ENCODE measurements at places on chromosomes 11 and 22. TPM values are rescaled to one million over a fixed set of nuclear protein-coding genes. Genes with fewer than 3 reads are reported as not detected.
A peak's percentile ranks its signal among the peaks of the same experiment; 100 is the strongest.

The CADM1 gene
- 49.8 TPM for total RNA-seq

The MS4A15 gene
- total RNA-seq: not detected

The DTX4 gene
- 32.4 TPM for total RNA-seq

The COMMD9 gene
- 58.0 TPM for total RNA-seq

The SPATA19 gene
- not detected for total RNA-seq

The ALKBH8 gene
- 6.1 TPM for total RNA-seq

The LDLRAD3 gene
- 19.4 TPM for total RNA-seq

The IFITM10 gene
- total RNA-seq: 7.7 TPM

The ZNF74 gene
- 10.5 TPM for total RNA-seq

The OR51B2 gene
- total RNA-seq: 0.63 TPM

The POU2F3 gene
- total RNA-seq: 0.22 TPM

The GTSE1 gene
- total RNA-seq: 0.30 TPM

- no peaks in the 10 kb centered on the region for H3K27me3 ChIP-seq
- no peak overlapping the region for H3K4me3 ChIP-seq
- H3K27ac ChIP-seq: no peak overlapping the region
- DNase-seq: no peak
- H3K4me1 ChIP-seq: no peaks in the 10 kb centered on the region
Measured at GRCh38 chr22:28025866-28026575, 107.0 kb upstream of the PITPNB start.

DNA sequence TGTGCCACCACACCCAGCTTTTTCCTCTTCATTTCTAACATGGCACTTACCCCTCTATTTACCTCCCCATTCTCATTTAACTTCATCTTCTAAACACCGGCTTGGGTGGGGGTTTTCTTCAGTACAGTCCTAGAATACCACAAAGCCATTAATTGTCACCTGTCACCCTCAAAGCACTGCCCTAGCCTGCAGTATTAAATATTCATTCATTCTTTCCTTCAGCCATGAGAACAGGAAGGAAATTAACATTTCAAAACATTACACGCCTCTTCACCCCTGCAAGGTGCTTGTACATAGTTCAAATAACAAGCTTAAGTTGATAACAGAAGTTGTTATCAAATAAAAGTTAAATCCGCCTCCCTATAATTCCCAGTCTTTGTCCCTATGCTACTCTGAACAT lies 10.7 kb upstream of the VPS37C start:
- H3K36me3 ChIP-seq: no peaks in the 10 kb centered on the region
- no peak overlapping the region for H3K4me3 ChIP-seq
- H3K27me3 ChIP-seq: no peaks in the 10 kb centered on the region

DNA sequence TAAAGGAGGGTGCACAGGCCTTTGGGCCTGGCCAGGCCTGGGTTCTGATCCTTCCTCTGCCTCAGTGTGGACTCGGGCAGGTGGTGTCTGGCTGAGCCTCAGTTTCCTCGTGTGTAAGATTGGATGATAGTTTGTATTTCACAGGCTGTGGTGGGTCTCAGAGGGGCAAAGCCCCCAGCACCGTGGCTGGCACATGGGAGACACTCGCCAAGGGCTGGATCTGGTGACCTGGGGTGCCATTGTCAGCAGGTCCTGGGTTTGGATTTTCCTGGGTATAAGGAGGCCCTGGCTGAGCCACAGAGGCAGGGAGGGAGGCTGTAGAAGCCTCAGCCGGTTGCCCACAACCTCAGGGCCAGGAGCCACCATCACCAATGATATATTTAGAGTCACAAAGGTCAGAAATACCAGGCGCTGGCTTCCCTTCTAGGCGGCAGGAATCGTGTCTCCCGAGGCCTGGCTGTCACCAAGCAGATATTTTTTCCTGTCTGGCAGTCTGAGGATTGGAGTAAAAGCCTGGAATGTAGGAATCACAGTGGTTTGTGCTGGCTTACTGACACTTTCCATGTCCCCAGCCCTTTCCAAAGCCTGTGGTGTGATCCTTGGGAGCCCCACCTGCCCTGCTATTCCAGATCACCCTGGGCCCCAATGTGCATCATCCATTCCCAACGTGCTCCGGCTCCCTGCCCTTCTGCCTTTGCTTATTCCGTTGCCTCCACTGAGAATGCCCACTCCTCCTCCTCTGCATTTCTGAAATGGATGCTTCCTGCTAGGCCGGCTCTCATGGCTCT lies 15.6 kb downstream of the KCNC1 start:
- H3K4me3 ChIP-seq: no peak overlapping the region
- no peak for DNase-seq
- no peaks in the 10 kb centered on the region for H3K36me3 ChIP-seq
- no peak overlapping the region for H3K27ac ChIP-seq
- H3K4me1 ChIP-seq: no peaks in the 10 kb centered on the region

DNA sequence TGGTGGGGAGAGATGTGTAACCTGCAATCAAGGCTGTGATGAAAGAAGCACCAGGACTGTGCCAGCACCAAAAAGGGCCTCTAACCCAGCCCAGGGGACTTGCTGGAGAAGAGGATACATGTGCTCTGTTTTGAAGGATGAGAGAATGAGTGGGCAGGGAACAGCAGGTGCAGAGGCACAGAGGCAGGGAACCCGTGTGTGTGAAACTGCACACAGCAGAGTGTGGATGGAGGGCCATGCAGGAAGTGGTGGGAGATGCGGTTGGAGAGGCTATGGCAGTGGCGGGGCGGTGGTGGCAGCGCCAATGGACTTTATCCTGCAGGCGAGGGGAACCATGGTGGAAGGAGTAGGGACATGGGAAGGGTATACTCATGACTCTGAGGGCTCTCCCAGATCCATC lies 25.2 kb upstream of the LRRC32 start:
- H3K4me1 ChIP-seq: no peaks in the 10 kb centered on the region
- no peak overlapping the region for H3K4me3 ChIP-seq
- H3K27ac ChIP-seq: no peak overlapping the region
- no peak for DNase-seq
- no peaks in the 10 kb centered on the region for H3K27me3 ChIP-seq

GRCh38 chr22:42863349-42863961 lies 6.4 kb upstream of the ARFGAP3 start:
- H3K27ac ChIP-seq: no peak overlapping the region
- H3K36me3 ChIP-seq: no peaks in the 10 kb centered on the region
- DNase-seq: no peak
- no peak overlapping the region for H3K4me3 ChIP-seq

GRCh38 chr11:117876341-117877119 lies at the start of gene FXYD6:
FXYD6 (minus strand) TSS chr11:117876658; CDS start chr11:117842776, 33,882 bp downstream.
- peaks cover 6% of the 10 kb centered on the region for H3K4me1 ChIP-seq
- peaks cover 64% of the 10 kb centered on the region for H3K27me3 ChIP-seq
- H3K27ac ChIP-seq: peak within 1 kb of the TSS; percentile 87
- no peak for DNase-seq

DNA sequence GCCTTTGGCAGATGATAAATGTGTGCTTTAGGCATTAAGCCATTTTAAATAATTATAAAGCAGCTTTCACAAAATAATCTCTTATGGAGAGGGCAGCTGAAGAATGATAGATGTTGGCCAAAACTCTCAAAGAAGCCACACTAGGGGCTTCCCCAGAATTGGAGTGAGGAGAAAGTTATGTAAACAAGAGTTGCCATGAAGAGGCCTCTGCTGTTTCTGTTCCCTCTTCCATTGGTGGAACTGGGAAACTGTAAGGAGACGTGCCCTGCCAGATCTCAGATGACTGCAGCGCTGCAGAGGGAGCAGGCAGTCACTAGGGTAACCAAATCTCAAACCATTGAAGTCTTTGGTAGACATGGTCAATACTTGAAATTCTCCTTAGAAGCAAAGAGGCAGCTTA lies 19.4 kb upstream of the APLP2 start:
- H3K4me1 ChIP-seq: no peaks in the 10 kb centered on the region
- no peak for DNase-seq
- H3K36me3 ChIP-seq: no peaks in the 10 kb centered on the region
- no peak overlapping the region for H3K4me3 ChIP-seq
- no peak overlapping the region for H3K27ac ChIP-seq

GRCh38 chr22:18114495-18114894 lies 3.9 kb downstream of the TUBA8 start:
- H3K4me3 ChIP-seq: no peak overlapping the region
- H3K4me1 ChIP-seq: no peaks in the 10 kb centered on the region
- H3K36me3 ChIP-seq: no peaks in the 10 kb centered on the region
- H3K27ac ChIP-seq: no peak overlapping the region

DNA sequence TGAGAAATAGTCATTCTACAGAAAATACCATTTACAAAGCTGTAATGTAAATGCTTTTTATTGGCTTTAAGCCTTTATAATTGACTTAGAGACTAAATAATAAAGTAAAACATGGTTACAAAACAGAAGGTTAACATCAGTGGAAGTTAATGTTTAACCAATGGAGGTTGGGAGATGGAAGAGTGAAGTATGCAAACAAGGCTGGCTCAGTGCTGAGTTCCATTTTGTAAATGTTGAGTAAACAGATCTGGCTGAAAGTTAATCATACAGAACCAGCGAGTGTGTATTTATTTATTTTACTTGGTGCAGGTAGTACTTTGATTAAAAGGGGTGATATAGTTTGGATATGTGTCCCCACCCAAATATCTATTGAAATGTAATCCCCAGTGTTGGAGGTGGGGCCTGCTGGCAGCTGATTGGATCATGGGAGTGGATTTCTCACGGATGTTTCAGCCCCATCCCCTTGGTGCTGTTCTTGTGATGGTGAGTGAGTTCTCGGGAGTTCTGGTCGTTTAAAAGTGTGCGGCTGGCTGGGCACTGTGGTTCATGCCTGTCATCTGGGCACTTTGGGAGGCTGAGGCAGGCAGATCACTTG lies 827.4 kb downstream of the OPCML start:
- no peaks in the 10 kb centered on the region for H3K36me3 ChIP-seq
- no peak overlapping the region for H3K27ac ChIP-seq
- H3K4me3 ChIP-seq: no peak overlapping the region
- H3K4me1 ChIP-seq: no peaks in the 10 kb centered on the region
- DNase-seq: no peak
- no peaks in the 10 kb centered on the region for H3K27me3 ChIP-seq

DNA sequence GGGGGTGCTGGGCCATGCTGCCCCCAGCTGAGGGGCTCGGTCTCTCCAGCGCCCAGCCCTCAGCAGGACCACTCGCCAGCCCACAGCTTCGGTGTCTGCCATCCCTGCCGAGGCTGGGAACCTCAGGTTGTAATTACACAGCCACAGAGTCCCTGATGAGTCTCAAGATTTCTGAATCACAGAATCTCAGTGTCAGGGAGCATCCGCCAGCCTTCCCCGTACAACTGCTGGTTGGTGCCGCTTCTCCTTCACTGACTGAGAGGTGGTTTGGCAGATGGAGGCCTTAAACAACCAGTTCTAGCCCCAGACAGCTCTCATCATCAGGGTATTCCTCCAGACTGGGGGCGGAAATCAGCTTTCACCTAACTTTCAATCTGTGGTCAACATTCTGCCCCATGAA lies 13.7 kb downstream of the PHF21B start:
- DNase-seq: no peak
- peaks cover 2% of the 10 kb centered on the region for H3K36me3 ChIP-seq
- H3K27ac ChIP-seq: no peak overlapping the region
- H3K4me3 ChIP-seq: no peak overlapping the region
- no peaks in the 10 kb centered on the region for H3K4me1 ChIP-seq
- H3K27me3 ChIP-seq: no peaks in the 10 kb centered on the region

DNA sequence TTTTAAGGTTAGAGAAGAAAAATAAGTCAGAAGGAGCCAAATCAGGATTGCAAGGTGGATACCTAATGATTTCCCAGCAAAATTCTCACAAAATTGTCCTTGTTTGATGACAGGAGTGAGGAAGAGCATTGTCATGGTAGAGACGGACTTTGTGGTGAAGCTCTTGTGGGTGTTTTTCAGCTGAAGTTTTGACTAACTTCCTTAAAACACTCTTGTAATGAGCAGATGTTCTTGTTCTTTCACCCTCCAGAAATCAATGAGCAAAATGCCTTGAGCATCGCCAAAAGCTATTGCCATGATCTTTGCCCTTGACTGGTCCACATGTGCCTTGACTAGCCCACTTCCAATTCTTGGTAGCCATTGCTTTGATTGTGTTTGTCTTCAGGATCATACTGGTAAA lies 20.0 kb downstream of the CALCB start:
- no peak overlapping the region for H3K4me3 ChIP-seq
- no peaks in the 10 kb centered on the region for H3K27me3 ChIP-seq
- DNase-seq: no peak
- no peak overlapping the region for H3K27ac ChIP-seq
- no peaks in the 10 kb centered on the region for H3K36me3 ChIP-seq

DNA sequence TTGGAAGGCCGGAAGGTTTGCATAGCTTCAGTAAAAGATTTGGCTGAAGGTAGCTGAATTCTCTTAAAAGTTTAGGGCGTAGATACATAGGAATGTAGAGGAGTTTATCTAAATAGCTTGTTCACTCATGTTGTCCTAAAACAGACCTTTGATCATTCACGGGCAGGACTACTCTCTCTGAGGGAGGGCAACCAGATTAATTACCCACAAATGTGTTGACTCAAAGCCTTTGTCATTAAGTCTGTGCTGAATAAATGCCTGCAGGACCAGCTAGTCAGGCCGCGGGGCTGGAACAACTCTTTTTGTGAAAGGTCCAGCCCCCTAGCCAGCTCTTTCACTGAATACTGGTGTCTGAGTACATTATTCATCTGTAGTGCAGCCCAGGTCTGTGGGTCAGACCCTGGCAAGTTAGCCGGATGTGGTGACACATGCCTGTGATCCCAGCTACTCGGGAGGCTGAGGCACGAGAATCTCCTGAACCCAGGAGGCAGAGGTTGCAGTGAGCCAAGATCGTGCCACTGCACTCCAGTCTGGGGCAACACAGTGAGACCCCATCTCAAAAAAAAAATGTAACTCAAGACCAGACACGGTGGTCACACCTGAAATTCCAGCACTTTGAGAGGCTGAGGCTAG lies 2.8 kb upstream of the FADD start:
- H3K4me1 ChIP-seq: peaks cover 20% of the 10 kb centered on the region
- H3K27me3 ChIP-seq: no peaks in the 10 kb centered on the region
- H3K36me3 ChIP-seq: no peaks in the 10 kb centered on the region
- no peak overlapping the region for H3K27ac ChIP-seq
- no peak for DNase-seq

- no peak overlapping the region for H3K4me3 ChIP-seq
- DNase-seq: no peak
- no peaks in the 10 kb centered on the region for H3K4me1 ChIP-seq
- no peak overlapping the region for H3K27ac ChIP-seq
- H3K36me3 ChIP-seq: no peaks in the 10 kb centered on the region
- no peaks in the 10 kb centered on the region for H3K27me3 ChIP-seq
Measured at GRCh38 chr11:129590030-129590752, 214.5 kb downstream of the BARX2 start.

- no peak overlapping the region for H3K4me3 ChIP-seq
- H3K27ac ChIP-seq: peak overlapping the region; percentile 76
- no peak for DNase-seq
Measured at GRCh38 chr22:36457688-36458450, 23.6 kb downstream of the TXN2 start.

DNA sequence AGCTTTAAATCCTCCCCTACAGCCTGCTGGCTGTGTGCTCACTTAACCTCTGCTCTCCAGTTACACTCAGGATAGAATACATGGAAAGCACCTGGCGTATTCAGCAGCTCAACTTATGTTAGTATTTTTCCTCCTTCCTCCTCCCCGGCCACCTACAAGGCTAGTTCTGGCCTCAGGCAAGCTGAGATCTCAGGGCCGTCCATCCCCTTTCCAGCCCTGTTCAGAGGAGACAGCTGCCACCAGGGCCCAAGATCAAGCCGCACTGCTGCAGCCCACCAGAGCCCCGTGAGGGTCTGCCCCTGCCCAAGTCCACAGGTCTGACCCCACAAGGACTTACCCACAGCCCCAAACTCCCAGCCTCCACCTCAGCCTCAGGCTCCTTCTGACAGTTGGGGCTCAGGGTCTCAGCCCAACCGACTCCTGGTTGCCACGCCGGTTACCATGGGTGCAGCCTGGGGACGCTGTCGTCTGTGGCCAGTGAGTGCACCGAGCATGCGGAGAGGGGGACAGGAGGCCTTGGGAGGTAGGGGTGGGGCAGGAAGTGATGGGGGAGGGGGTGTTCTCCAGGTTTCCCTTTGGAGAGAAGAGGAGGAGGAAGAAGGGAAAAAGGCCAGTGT lies at the start of gene C11orf16:
Gene C11orf16, minus strand, starts transcription at position 384 of the 617 bp plus-strand sequence. CDS start 639 bp downstream, outside the sequence.
- no peak within 1 kb of the TSS for H3K27ac ChIP-seq
- H3K36me3 ChIP-seq: no peaks in the 10 kb centered on the region
- H3K27me3 ChIP-seq: no peaks in the 10 kb centered on the region
- DNase-seq: no peak
